ENCODE measurements at places on chromosomes 6 and 20. TPM values are rescaled to one million over a fixed set of nuclear protein-coding genes. Genes with fewer than 3 reads are reported as not detected.

TNXB gene
- total RNA-seq = 4.9 TPM

PRRT1 gene
- 0.35 TPM for total RNA-seq

KCNB1 gene
- 0.77 TPM for total RNA-seq

MLN gene
- not detected for total RNA-seq

ESR1 gene
- total RNA-seq = not detected

FOXQ1 gene
- not detected for total RNA-seq

GRM1 gene
- total RNA-seq = not detected

SRSF12 gene
- total RNA-seq = 0.81 TPM

CST9 gene
- not detected for total RNA-seq

AIF1 gene
- 35.6 TPM for total RNA-seq

TAAR2 gene
- total RNA-seq = not detected

TFAP2C gene
- total RNA-seq = not detected

HLA-DQB1 gene
- total RNA-seq = 16.0 TPM

HLA-DQA2 gene
- 1.2 TPM for total RNA-seq

KIF3B gene
- 61.6 TPM for total RNA-seq

C20orf204 gene
- 2.4 TPM for total RNA-seq

GATA5 gene
- not detected for total RNA-seq

SLC17A1 gene
- total RNA-seq = not detected

CDH4 gene
- not detected for total RNA-seq

POM121L2 gene
- total RNA-seq = not detected

MRAP2 gene
- not detected for total RNA-seq

HMGCLL1 gene
- total RNA-seq = not detected

EYA2 gene
- not detected for total RNA-seq

RNF146 gene
- 22.0 TPM for total RNA-seq

CGA gene
- not detected for total RNA-seq

GPX5 gene
- not detected for total RNA-seq

KIF13A gene
- total RNA-seq = 0.18 TPM

PEDS1 gene
- total RNA-seq = 20.2 TPM

SLC22A7 gene
- total RNA-seq = not detected

PRR3 gene
- 28.2 TPM for total RNA-seq
